GM12878 (cell line): ENCODE measurements at places on chromosomes 2 and 18. TPM values are rescaled to one million over a fixed set of nuclear protein-coding genes. Genes with fewer than 3 reads are reported as not detected.

CYTIP gene
- total RNA-seq: 63.7 and 64.9 TPM in 2 replicates

CYBRD1 gene
- 33.0 and 34.8 TPM in 2 replicates for total RNA-seq

SLC11A1 gene
- 0.38 and 0.56 TPM in 2 replicates for total RNA-seq

NOSTRIN gene
- total RNA-seq: 0.26 and 0.29 TPM in 2 replicates

MOGAT1 gene
- not detected in 2 replicates for total RNA-seq

ECEL1 gene
- 0.08 TPM in 1 of 2 replicates, not detected in the other for total RNA-seq

GPR45 gene
- not detected in 2 replicates for total RNA-seq

- peaks cover 1% of the 10 kb centered on the region for H3K27me3 ChIP-seq
- H3K4me1 ChIP-seq: no peaks in the 10 kb centered on the region
- H3K36me3 ChIP-seq: no peaks in the 10 kb centered on the region
- H3K4me3 ChIP-seq: no peak overlapping the region
These were observed 118.7 kb downstream of the CYP26B1 start for GRCh38 chr2:72028996-72029395.

- no peak overlapping the region for H3K4me3 ChIP-seq
- DNase-seq: no peak
- no peaks in the 10 kb centered on the region for H3K36me3 ChIP-seq
- H3K4me1 ChIP-seq: no peaks in the 10 kb centered on the region
- no peaks in the 10 kb centered on the region; the same call in 1 of the 2 replicates for H3K27me3 ChIP-seq
These were observed 224.5 kb downstream of the UXS1 start for GRCh38 chr2:105969552-105969951.

GRCh38 chr2:43592443-43592842, 3.4 kb downstream of the THADA start:
- H3K36me3 ChIP-seq: no peaks in the 10 kb centered on the region
- no peak overlapping the region for H3K27ac ChIP-seq
- H3K4me1 ChIP-seq: peaks cover 3% of the 10 kb centered on the region; the same call in 1 of the 2 replicates
- H3K4me3 ChIP-seq: no peak overlapping the region
- H3K27me3 ChIP-seq: no peaks in the 10 kb centered on the region

DNA sequence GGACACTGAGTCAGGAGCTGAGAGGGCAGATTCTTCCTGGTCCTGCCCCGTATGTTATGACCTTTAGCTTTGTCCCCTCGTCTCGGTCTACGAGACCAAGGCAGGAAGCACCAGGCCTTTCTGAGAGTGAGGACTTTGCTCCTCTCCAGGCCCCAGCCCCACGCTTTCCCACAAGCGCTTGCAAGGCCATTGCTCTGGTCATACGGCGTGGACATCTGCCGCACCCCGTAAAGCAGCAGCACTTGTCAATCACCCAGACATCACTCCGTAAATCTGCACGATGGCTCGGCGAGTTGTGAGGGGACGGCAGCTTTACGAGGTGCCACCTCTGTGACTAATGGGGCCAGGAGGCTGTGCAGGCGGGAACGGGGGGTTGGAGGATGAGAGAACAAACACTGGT, 100.8 kb upstream of the TWIST2 start:
- no peak overlapping the region for H3K27ac ChIP-seq
- H3K27me3 ChIP-seq: no peaks in the 10 kb centered on the region
- no peaks in the 10 kb centered on the region for H3K4me1 ChIP-seq
- no peak overlapping the region for H3K4me3 ChIP-seq

GRCh38 chr2:186129767-186130581, 356.1 kb upstream of the ZC3H15 start:
- H3K27ac ChIP-seq: no peak overlapping the region
- H3K27me3 ChIP-seq: no peaks in the 10 kb centered on the region
- DNase-seq: no peak
